ENCODE measurements at places on chromosomes 4 and X.

GRCh38 chrX:132426695-132427281 is 62.0 kb downstream of the MBNL3 start:
- DNase-seq, result no peak

DNA sequence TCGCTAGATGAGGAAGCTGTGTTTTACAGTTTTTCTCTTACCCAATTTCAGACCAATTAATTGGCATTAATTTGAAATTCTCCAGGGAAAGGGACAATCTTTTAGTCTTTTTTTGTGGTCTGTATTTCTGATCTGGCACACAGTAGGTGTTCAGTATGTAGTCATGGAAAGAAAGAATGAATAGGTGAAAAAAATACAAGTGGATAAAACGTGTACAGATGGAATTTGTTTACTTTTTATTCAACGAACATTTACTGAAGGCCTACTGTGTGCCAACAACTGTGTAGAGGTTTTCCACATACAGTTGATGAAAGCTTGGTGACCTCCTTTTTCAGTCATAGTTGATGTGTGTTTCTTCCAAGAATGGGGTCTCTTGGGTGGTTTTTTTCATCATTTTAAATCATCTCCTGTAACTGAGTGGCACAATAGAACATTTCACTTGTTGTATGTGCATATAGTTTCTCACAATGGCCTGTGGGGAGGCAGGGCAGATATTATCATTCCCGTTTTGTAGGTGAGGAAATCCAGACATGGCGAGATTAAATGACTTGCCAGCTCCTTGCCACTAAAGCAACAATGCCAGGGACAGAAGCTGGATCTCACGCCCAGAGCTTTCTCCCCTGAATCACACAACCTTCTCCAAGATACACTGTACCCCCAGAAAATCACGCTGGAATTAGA is 102.4 kb downstream of the CEP135 start:
- no peak for DNase-seq

- no peak for DNase-seq
These were observed 92.9 kb downstream of the ATP10D start for GRCh38 chr4:47577779-47578553.

- no peak for DNase-seq
These were observed 127.9 kb upstream of the DMD start for GRCh38 chrX:33339219-33339618.

DNA sequence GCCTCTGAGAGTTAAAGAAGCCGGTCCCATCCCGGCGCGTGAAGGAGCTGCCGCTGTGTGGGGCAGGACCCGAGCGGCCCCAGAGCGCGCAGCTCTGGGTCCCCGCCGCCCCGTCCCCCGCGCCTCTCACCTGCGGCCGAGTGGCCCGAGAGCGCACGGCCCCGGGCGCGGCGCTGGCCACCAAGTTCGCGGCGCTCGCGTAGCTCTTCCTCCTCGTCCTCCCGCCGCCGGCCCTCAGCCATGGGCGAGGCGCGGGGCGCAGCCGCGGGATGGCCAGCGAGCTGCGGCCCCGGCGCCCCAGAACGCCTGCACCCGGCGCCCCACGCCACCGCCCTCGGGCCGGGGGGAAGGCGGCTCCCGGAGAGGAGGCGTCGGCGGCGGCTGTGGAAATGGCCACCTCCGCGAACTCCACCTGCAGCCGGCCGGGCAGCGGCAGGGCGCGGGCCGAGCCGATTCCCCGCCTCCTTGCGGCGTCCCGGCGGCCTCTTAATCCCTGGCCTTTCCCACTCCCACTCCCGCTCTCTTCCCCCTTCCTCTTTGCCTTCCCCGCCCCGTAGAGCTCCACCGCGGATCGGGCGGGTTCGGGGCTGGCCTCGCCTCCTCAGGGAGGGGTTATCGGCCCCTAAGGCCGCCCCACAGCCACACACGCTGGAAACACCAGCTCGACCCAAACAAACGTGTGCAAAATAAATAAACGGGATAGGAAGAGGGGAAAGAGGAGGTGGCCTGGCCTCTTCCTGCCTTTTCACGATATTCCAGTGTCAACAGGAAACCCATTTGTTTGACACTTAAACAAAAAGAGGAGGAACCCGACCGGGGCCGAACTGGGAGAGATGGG is at the start of gene SH3D19:
Gene SH3D19 (minus strand): TSS at position 495 of the 838 bp plus-strand sequence. CDS start 253 bp downstream, at position 242.
- DNase-seq, result no peak

DNA sequence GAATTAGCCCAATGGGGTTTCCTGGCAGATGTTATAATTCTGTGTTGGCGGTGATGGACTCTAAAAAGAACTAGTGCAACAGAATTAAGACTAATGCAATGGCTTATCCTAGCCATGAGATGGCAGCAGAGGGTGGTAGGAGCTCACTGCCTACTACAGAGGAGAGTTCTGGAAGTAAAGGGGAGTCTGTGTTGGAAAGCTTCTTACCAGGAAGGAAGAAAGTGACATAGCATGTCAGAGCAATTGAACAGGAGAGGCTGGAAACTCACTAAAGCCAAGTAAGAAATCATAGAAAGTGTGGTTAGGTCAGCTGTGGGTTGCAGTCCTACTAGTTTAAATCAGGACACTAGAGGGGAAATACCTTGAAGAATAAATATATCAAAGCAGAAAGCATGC is 6.3 kb upstream of the TRPC5OS start:
- peak; percentile 3 for DNase-seq

- DNase-seq, result no peak
These were observed 108.0 kb upstream of the PCDH18 start for GRCh38 chr4:137640156-137640837.

Data from anterior cingulate cortex (tissue), 58 donors.